HCT116 (cell line): ENCODE measurements at places on chromosomes 6 and 20.

DNA sequence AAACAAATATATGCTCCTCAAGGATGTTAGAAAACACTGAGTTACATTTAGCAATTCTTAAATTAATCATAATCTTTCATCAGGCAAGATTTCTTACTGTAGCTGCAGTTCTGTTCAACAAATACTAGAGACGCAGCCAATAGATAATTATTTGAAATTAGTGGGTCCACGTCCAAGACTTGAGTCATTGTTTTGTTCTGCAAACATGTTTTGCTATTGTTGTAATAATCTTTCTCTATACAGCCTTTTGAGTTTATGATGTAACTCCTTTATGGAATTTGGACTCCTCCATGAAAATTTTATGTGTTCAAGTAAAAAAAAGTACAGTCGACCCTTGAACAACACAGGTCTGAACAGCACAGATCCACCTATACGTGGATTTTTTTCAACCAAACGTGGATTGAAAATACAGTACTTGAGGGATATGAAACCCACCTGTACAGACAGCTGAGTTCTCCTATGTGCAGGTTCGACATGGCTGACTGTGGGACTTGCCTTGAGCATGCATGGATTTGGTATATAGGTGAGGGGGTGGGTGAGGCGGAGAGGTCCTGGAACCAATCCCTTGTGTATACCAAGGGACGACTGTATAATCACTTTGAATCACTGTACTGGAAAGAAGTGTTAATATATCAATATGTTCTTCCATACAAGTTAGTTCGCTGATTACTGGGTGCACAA, 41.3 kb upstream of the SLC22A16 start:
- DNase-seq: no peak

- no peak for DNase-seq
Observed at GRCh38 chr6:20021795-20022194, 184.6 kb downstream of the ID4 start.

DNA sequence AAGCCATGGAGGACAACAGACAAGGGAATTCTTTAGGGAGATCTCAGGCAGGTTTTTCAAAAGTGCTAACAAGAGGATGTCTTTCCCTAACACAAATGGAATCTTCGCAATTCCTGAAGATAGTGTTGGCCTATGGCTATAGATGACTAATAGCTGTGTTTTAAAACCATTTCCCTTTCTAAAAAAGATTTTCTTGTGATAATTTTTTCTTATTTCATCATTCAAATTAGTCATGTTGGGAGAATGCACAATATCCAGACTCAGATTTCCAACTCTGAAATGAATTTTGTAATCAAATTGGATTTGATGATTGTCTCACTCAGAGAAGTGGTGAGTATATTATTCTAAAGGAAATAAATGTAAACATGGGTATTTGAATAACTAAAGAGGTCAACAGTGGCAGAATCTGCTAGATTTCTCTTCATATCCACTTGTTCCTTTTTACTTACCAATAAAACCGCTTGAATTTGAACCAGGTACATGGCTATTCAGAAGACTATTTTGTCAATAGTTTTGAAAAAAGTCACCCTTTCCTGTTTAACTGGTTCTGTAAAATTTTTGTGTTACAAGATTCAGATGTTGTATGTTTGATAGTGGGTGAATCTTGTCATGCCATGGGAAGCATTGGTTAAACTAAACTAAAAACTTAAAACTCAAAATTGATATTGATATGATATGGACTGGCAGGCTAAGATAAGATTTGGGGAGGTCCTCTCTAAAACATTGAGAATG, 1223.7 kb upstream of the EYS start:
- DNase-seq: no peak

- no peak for DNase-seq
Observed at GRCh38 chr6:13796781-13797180, 17.6 kb downstream of the MCUR1 start.

GRCh38 chr6:21873562-21873961, 280.0 kb downstream of the SOX4 start:
- no peak for DNase-seq

GRCh38 chr20:8664778-8665177, 404.1 kb upstream of the PLCB4 start:
- DNase-seq: peak; percentile 2

DNA sequence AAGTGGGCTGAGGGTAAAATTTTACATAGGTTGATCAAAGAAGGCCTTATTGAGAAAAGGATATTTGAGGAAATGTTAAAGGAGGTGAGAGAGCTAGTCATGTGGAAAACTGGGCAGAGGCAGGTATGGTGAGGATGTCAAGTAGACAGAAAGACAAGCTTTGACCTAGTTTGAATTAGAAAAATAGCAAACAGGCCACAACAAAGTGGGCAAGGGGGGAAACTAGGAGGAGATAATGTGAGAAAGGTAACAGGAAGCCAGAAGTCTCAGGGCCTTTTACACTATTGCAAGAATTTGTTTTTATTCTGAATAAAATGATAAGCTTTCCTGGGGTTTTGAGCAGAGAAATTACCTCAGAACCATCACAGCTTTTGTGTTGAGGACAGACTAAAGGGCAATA, 115.7 kb downstream of the RWDD2A start:
- no peak for DNase-seq

DNA sequence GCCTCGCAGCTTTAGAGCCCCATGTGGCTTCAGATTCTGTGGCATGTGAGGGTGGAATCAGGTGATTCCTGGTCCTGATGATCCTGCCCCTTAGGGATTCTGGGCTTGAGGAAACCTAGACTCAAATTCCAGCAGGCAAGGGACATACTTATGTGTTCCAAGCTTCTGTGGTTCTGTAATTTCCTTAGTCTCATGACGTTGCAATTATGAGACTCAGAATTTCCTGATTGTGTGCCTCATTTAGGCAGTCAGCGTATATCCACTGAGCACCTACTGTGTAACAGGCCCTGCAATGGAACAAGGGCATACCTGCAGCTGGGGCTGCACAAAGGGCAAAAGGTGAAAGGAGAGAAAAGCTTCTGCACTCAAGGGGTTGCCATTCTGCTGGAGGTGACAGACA, 11.6 kb upstream of the BPIFB4 start:
- DNase-seq: no peak
